ENCODE measurements at places on chromosomes 3 and 15.

DNA sequence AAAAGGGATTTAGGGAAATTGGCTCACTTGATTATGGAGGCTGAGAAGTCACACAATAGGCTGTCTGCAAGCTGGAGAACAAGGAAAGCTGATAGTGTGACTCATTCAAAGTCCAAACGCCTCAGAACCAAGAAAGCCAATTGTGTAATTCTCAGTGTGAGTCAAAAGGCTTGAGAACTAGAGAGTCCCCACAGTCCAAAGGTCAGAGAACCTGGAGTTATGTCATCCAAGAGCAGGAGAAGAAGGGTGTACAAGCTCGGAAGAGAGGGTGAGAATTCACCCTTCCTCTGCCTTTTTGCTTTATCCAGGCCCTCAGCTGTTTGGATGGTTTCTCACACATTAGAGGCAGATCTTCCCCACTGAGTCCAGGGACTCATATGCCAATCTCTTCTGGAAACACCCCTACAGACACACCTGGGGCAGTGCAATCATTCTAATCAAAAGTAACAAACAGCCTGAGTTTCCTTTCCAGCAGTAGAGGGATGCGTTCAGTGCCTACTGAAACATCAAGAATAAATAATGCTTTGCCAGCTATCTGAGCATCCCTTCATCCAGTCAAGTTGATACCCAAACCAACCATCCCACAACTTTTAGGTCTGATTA, 271.5 kb downstream of the SATB1 start:
- DNase-seq = no peak

DNA sequence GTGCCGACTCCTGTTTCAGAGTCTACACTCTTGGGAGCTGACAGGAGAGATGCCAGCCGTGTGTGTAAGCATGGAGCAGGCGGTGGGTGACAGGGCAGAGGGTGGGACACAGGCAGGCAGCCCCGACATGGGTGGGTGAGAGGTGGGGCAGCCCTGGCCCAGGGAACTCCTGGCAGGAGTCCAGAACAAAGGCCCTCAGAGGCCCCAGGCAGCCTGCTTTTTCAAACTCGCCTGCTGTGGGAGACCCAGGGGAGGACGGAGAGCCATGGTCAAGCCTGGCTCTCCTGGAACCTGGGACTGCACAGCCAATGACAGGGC, 29.3 kb upstream of the SLC41A3 start:
- no peak for DNase-seq

GRCh38 chr3:64759811-64760210, 72.0 kb upstream of the ADAMTS9 start:
- no peak for DNase-seq

DNA sequence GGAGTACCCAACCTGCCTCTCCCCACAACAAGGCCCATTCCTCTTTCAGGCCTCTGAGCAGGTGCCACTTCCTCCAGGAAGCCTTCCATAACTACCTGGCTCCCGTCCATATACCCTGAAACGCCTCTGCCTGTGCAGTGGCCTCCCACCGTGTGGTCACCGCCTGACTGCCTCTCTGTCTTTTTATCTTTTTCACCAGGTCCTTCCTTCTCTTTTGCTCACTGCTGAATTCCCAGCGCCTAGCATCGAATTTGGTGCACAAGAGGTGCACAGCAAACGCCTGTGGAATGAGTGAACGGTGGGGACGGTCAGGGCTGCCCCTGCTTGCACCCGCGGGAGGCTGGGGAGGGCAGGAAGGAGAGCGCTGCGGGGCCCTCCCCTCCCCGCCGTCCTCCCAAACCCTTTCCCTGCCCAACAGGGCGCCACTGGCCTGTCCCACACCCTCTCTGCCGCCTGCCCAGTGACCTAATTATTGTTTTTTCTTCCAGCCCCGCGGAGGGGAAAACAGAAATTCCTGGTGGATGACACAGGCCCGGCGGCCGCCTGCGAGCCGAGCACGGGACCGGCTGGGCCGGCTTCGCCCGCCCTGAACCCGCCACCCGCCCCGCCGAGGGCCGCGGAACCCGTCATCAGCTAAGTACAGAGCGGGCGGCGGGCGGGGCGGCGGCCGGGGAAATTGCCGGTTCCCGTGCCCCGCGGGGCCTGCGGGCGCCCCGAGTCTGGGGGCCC, 140.1 kb downstream of the SMAD6 start:
- no peak for DNase-seq

All from NCI-H1092 (cell line).